Hindlimb muscle (tissue), 1 donor: ENCODE measurements at places on chromosomes 11 and 22. TPM values are rescaled to one million over a fixed set of nuclear protein-coding genes. Genes with fewer than 3 reads are reported as not detected.

Gene CADM1
- polyA plus RNA-seq: 23.1 TPM

Gene CRYBB2
- not detected for polyA plus RNA-seq

Gene MAJIN
- not detected for polyA plus RNA-seq

Gene BTBD18
- polyA plus RNA-seq: 0.15 TPM

Gene GGT1
- 3.9 TPM for polyA plus RNA-seq

Gene SPON1
- 29.3 TPM for polyA plus RNA-seq

Gene SYT13
- 0.31 TPM for polyA plus RNA-seq

Gene CHCHD10
- 53.5 TPM for polyA plus RNA-seq

GRCh38 chr22:46619240-46619829 is 851 bp upstream of the GRAMD4 start:
- no peak for DNase-seq

GRCh38 chr11:122273476-122274191 is 157.6 kb upstream of the BLID start:
- no peak for DNase-seq

DNA sequence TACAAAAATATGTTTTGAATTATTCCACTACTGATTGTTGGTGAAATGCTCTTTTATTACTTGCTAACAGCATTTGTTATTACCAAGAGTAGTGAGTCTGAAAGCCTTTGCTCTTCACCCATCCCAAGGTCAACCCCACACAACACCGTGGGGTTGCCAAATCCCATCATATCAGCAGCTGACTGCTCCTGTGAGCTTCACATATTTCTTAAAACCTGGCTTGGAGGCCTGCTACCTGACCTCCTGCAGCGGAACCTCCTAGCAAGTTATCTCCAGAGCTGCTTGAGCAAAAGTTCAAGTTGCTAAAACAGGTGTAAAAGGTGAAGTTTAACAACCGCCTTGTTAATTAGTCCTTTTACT is 20.1 kb upstream of the EIF3M start:
- no peak for DNase-seq

DNA sequence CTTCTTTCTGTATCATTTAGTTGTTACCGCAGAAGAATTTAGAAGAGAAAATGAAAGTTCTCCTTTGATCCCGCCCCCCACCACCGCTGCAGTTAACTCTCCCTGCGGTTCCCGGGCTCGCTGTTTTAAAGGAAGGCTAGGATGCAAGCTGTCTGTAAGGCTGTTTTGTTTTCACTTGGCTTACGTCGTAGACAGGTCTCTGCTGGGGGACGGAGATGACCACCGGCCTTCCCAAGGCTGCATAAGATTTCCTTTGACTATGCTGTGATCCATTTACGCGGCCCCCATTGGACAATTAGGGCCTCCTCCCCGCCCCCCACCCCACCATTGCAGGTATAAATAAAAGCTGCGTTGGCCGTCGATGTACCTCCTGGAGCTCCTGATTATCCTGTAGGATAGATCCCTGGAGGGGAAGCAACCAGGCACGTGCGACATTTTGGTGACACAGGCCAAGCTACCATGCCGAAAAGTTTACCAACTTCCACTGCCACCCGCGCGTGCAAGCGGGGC is 1.4 kb upstream of the CPT1A start:
- peak; percentile 19 for DNase-seq

DNA sequence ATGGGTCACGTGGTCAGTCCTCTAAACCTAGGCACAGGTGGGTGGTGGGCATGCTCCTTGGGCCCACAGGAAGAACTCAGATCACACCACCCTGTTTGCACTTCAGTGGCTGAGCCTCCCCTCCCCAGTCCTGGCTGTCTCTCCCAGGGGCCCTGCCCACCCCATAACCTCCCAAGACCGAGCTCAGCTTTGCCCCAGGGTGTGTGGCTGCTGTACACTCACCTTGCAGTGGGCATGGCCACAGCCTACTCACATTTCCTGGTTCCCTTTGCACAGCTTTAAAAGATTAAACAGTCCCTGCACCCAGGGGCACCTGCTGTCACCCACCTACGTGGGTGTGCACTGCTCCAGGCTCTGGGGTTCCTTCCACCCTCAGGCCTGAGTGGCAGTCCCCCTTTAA is 13.8 kb downstream of the TRIOBP start:
- no peak for DNase-seq

DNA sequence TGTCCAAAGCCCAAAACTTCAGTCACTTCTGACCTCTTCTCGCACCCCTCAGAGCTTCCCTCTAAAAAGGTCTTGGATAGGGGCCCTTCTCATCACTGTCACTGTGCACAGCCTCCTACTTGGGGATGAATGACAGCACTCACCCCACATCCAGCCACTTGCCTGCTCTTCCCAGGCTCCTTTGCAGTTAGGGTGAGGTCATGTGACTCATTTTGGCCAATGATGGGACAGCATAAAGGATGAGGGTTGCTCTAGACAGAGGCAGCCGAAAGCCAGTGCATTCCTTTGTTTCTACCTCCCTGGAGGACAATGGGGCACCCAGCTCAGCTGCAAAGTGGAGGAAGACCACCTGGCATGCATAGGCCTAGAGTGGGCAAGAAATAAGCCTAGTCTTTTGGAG is 1413.3 kb downstream of the TBC1D22A start:
- no peak for DNase-seq

- no peak for DNase-seq
Observed at GRCh38 chr11:8533332-8533731, 60.7 kb downstream of the STK33 start.

DNA sequence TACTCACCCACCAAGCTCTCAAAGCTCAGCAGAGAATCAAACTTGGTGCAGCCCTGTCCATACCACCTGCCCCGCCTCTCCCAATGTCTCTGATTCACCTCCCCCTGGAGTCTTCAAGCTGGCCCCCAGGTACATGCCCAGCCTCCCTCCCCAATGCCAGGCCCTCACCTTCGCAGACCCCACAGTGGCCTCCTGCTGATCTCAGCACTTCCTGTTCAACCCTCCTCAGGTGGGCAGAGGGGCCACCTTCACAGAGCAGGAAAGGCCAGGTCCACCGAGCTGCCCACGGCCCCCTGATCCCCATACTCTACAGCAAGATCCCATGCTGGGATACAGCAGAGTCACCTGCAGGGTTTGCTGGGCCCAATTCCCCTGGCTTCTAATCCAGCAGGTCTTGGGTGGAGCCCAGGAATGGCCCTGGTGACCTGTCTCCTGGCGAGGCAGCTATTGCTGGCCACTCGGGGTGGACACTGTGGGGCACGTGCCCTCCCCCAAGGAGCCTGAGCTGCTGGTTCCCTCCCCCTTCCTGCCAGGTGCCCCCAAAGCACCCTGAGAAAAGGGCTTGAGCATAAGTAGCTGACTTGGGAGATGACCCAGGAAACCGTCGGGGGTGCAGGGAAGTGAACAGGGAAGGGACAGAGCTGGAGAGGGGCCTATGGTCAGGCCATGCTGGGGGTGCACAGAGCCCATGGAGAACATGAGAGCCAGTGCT is 150.7 kb downstream of the BRD1 start:
- no peak for DNase-seq

DNA sequence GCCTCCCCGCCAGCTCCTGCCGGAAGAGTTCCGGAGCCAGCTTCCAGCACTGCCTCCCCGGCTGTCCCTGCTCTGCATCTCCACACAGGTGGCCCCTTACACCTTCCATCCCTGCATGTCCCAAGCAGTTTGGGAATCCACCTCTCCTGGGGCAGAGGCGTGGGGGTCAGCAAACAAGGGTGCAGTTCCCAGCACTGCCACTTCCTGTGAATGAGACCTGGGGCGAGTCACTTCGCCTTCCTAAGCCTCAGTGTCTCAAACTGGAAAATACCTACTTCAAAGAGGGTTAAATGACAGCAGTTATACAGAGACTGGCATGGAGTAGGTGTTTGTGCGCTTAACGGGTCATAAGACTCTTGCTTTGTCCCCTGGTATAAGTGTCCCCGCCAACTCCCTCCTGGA is 5.2 kb downstream of the CYTH4 start:
- DNase-seq: no peak

GRCh38 chr11:60912223-60912850 is 1.6 kb upstream of the TMEM109 start:
- DNase-seq: no peak

GRCh38 chr11:88352139-88352538 is 14.6 kb upstream of the CTSC start:
- DNase-seq: no peak

DNA sequence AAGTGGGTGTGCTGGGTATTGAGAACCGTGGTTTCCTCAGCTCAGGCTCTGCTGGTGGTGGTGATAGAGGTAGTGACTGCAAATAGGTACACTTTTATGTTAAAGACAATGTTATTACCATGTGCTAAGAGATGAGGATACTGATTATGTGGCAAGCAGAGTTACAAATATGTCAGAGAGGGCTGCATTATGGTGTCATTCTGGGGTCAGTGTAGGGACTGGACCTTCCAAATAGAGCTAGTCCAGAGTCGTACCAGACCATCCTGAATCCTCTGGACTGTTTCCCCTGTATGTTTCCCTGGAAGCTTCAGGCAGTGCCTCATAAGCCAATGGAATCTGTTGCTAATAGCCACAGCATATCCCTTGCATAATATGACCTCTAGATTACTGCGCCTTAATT is at the start of gene DNAJB7:
TSS of gene DNAJB7 (minus strand) at position 101 of the 400 bp plus-strand sequence. CDS start 119 bp downstream, outside the sequence.
- DNase-seq: no peak

GRCh38 chr11:109552376-109552775 is 130.4 kb downstream of the C11orf87 start:
- no peak for DNase-seq

DNA sequence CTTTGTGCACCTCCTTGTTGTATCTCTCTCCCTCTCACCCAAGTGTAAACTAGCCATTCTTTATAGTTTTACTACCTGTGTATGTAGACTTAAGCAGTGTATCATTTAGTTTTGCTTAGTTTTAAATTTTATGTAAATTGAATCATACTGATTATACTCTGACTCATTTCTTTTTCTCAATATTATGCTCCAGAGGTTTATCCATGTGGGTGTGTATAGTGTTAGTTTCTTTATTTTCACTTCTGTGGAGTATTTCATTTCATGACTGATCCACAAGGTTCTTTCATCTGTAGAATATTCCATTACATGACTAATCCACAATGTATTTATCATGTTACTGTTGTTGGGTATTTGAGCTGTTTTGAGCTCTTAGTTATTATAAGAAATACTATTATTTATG is 62.0 kb downstream of the CCDC34 start:
- no peak for DNase-seq
